ENCODE measurements at places on chromosomes 5 and 9. TPM values are rescaled to one million over a fixed set of nuclear protein-coding genes. Genes with fewer than 3 reads are reported as not detected.

DNA sequence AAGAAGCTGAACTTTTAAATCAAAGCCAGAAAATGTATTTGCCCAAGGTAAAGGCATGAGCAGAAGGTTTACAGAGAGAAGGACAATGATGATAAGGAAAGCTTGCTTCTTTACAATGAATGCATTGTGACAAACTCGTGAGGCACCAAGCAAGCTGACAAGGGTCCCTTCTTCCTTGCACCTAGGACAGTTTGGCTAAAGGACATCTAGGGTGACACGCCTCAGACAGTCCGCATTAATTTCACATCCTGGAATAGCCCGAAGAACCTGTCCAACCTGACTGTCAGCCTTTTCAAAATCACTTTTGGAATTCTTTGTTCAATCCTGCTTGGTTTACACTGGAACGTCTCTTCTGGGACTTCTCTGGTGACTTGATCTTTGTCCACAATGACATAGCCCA, 146.4 kb upstream of the MAP3K1 start:
- DNase-seq: peak; percentile 68

GRCh38 chr5:38673671-38674071, 117.2 kb upstream of the LIFR start:
- no peak for DNase-seq

GRCh38 chr9:73158723-73159122, 7.1 kb downstream of the ANXA1 start:
- no peak for DNase-seq

DNA sequence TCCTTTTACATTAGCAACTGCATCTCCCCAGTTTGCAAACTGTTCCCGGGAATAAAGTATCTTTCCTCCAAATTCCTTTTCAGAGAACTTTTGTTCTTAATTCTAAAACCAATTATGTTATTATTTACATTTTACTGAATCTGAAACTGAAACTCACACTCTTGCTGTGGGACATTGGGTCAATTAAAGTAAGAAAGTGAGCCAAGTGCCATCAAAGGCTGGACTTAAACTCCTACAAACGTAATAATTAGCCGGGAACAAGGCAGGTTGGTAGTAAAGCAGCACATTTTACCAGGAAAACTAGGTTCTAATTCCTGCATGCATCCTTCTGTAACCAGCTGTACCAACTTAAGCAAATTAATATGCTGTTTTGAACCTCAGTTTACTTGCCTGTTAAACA, 328.2 kb upstream of the ZNF462 start:
- DNase-seq: no peak

- no peak for DNase-seq
These were observed 277.0 kb downstream of the DIRAS2 start for GRCh38 chr9:90365666-90366065.

- DNase-seq: peak; percentile 77
These were observed 55.3 kb upstream of the IL17B start for GRCh38 chr5:149434162-149435014.

DNA sequence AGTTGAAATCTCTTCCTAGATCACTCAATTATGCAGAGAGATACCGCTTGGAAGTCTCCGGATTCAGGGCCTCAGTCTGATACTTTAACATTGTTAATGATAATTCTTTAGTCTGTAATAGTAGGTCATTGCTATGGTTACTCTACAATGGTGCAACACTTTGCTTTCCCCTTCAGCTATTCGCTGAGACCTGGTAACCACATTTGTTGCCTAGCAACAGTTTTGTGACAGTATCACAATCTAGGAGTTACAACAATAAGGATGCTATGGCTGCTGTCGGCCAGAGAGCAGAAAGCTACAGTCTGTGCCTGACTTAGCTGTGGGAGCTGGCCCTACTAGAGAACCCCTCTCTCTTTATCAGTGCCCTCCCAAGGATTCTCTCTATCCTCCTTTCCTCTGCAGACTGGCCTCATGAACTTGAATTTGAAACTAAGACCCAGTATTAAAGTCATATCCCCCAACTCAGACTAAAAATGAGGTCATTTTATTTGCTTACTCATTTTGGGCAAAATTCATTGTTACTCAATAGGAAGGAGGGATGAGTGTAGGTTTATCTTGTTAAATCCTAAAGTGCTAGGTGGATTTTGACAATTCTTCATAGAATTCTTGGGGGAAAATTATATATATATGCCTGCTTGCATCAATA, 39.3 kb downstream of the NR2F1 start:
- DNase-seq: peak; percentile 30

DNA sequence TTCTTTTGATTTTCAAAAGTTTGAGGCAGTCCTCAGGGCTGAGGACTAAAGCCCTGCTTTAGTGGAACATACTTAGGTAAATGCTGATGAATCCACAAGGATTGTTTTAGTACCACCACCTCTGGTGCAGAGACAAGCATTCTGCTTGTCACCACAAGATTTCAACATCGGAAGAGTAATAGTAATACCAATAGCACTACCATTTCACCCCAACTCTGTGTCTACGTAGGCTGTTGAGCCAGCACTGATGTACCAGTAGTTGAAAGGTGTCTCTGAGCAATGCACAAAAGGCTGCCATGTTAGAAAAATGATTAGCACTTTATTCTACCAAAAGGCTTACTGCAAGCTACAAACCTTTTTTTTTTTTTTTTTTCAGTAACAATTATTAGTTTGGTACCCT, 213.2 kb upstream of the SLC24A2 start:
- DNase-seq: no peak

DNA sequence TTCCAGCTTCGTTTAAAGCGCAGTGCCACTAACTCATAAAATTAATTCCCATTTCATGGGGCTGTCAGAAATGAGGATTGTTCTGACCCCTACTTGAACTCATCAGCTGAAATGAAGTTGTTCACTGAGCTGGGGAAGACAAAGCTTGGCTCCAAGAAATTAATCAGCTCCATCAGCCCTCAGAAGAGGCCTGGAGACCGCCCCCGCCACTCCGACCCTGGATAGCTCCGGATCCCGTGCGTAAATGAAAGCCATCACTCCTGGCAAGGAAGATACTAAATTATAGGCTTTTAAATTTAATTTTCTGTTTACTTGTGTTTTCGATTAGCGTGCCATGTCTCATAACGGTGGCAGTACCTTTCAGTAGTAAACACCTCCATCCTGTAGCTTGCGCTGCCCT, 142.8 kb upstream of the IRX2 start:
- no peak for DNase-seq

DNA sequence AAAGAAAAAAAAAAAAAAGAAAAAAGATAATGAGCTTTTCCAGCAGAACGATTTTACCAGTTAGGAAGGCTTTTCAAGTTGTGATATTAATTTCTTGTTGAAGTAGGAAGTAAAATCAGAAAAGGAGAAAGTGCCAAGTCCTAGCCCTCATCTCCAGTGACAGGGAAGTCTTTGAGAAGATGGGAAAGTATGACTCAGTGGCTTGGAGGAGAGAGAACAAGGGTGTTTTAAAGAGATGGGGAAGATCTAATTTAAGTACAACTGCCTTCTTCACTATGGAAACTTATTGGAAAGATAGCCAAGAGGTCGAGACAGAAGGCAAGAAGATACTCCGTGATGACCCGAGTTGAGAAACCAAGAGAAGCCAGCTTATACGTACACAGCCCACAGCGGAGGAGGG, 22.6 kb downstream of the FGF1 start:
- no peak for DNase-seq

DNA sequence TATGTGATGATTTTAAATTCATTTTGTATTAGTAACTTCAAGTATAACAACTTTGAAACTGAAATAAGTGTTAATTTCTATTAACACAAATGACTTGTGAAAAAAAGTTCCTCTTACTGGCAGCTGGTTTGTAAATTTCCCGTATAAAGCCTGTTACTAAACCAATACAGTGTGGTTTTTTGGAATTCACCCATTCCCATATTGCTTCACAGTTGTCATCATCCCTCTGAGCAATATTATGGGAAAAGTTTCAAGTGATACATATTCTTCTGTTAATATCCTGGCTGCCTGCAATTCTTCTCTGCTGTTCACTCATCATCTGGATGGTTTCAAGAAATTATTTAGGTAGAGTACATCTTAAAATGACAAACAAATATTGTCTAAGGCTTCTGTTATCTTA, 1185.1 kb upstream of the C9orf72 start:
- DNase-seq: no peak

DNA sequence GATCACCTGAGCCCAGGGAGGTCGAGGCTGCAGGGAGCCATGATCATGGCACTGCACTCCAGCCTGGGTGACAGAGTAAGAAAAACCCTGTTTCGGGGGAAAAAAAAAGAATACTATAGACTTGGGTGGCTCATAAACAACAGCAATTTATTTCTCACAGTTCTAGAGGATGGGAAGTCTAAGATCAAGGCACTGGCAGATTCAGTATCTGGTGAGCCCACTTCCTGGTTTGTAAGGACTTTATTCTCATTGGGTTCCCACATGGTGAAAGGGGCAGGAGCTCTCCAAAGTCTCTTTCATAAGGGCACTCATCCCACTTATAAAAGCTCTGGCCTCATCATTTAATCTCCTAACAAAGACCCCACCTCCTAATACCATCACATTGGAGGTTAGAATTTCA, 8.7 kb downstream of the HINT1 start:
- no peak for DNase-seq

DNA sequence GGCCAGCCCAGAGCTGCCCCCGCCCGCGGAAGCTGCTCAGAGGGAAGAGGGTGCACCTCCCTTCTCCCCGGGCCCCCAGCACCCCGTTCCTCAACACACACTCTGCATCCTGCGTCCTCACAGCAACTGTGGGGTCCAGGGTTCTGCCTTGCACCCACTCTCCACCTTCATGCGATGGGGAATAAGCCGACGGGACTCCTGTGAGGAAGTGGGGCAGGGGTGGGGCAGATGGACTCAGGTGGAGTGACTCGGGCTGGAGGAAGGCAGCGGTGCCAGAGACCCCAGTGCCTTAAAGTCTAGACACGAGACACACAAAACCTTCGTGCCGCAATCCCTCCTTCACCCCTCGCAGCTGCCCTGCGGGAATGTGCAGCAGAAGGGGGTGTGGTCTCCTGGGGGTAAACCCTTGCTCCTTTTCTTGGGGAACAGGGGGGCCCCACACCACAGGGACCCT, 8.6 kb downstream of the BRD3 start:
- DNase-seq: no peak

GRCh38 chr5:148193202-148193601, 9.6 kb upstream of the SPINK6 start:
- DNase-seq: no peak

DNA sequence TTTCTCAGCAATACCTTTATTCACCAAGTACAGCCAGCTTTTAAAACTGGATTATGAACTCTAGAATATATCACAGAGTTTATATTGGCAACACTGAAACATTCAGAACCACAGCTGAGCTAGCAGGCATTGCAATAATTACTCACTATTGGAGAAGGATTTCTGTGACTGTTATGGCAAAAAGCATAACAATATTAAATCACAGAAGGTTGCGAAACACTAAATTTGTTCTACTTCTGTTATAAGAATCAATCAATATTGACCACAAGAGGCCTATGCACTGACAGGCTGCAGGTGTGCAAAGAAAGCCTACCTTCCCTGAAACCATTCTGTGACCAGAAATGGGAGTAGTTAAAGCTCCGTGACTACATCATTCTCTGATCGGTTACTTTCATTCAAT, 59.2 kb downstream of the AP3B1 start:
- DNase-seq: no peak

DNA sequence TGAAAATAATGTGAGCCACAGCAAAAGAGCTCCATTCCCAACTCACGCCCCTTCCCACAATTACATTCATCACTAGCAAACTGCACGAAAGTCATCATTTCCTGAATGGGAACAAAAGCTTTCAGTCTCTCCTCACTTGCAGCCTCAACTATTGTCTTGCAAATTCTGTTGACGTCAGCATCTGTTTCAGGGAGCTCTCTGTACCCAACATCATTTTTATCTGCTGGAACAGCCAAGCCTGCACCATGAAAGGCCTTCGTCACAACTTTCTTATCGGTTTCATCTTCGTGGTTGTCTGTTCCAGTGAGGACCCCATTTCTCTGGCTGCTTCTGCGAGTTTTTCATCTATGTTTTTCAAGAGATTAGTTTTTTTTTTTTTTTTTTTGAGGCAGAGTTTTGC, 14.3 kb upstream of the RNF130 start:
- no peak for DNase-seq

DNA sequence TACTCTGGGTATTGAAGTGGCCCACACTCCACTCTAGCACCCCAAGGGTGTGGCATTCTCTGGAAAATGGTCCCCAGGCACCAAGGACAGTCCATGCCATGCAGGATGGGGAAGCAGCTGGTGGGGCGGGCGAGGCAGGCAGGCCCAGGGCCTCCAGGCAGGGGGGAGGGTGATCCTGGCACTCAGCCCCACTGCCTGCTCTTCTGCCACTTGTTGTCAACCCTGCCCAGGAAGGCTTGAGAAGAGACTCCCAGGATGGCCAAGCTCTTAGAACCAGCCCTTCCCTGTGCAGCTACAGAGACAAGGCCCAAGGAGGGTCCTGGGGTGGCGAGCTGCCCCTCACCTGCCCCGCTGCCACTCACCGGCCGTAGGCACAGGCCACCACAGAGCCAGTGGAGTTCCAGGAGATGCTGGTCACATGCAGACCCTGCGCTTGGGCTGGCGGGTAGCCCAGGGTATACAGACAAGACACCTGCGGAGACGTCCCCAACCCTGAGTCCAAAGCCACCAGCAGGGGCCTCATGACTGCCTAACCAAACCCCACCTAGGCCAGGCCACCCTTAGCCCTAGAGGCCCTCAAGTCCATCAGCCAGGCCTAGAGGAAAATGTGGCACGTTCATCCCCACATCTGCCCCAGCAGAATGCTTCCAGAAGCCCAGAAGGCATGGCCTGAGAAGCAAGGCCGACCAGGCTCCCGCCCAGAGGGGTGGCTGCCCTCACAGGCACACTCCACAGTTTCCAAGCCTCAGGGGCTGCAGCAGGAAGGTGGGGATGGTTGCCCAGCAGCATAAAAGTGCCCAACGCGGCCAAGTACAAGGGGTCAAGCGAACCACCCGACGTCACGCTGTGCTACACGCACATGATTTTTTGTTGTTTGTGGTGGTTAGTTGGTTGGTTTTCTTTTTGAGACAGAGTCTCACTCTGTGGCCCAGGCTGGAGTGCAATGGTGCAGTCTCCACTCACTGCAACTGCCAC, 19.8 kb downstream of the DYNC2I2 start:
- DNase-seq: peak; percentile 43

DNA sequence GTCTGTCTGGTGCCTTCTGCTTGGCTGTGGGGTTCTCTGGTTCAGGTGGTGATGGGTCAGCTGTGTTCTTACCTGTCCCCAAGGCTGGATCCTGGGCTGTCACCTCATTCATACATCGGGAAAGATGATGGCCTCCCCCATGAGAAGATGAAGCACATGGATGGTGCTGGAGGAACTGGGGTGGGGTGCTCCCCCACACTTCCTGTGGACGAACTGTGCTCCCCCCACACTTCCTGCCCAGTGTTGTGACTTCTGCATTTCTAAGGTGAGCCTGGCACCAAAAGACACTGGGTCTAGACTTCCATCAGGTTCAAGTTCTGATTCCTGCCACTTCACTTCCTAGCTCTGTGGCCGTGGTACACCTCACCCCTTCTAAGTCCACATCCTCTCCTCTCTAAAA, 4.3 kb upstream of the SURF6 start:
- no peak for DNase-seq

TAF1L gene
- total RNA-seq: not detected

CTXN3 gene
- not detected for total RNA-seq

GRM6 gene
- total RNA-seq: not detected

DMRT2 gene
- 0.61 TPM for total RNA-seq

NR2F1 gene
- total RNA-seq: 0.70 TPM

OR1Q1 gene
- not detected for total RNA-seq

MAST4 gene
- total RNA-seq: 17.8 TPM
